A549 treated with dexamethasone at 1 μM for 4 hours (cell line): ENCODE measurements at places on chromosomes 4 and X. TPM values are rescaled to one million over a fixed set of nuclear protein-coding genes. Genes with fewer than 3 reads are reported as not detected.

The TRAM1L1 gene
- total RNA-seq = 0.50 to 0.69 TPM (median 0.55 TPM) in 5 replicates

The DGAT2L6 gene
- total RNA-seq = not detected in 5 replicates

The SYP gene
- 1.8 to 3.2 TPM (median 2.4 TPM) in 5 replicates for total RNA-seq

The OCRL gene
- total RNA-seq = 21.1 to 27.7 TPM (median 25.8 TPM) in 5 replicates

The GPM6B gene
- 0.08 to 0.53 TPM (median 0.39 TPM) in 5 replicates for total RNA-seq

The CCDC110 gene
- total RNA-seq = 0.05 TPM in 1 of 5 replicates, not detected in the others

The SASH3 gene
- not detected in 5 replicates for total RNA-seq

The PRICKLE3 gene
- 9.9 to 17.2 TPM (median 16.5 TPM) in 5 replicates for total RNA-seq

The SATL1 gene
- total RNA-seq = 0.02 to 0.03 TPM in 2 of 5 replicates, not detected in the others

The SPARCL1 gene
- total RNA-seq = not detected in 5 replicates

The SERPINA7 gene
- total RNA-seq = not detected in 5 replicates

The DOCK11 gene
- total RNA-seq = 5.9 to 9.7 TPM (median 8.0 TPM) in 5 replicates

The L1CAM gene
- total RNA-seq = 18.1 to 23.9 TPM (median 20.8 TPM) in 5 replicates

The HTN1 gene
- 0.02 TPM in 1 of 5 replicates, not detected in the others for total RNA-seq

The NR3C2 gene
- 0.02 TPM in 1 of 5 replicates, not detected in the others for total RNA-seq

The ANOS1 gene
- 0.02 to 0.07 TPM (median 0.06 TPM) in 5 replicates for total RNA-seq

The PRDM5 gene
- total RNA-seq = 2.9 to 5.1 TPM (median 4.4 TPM) in 5 replicates

The UGT2B15 gene
- 0.04 to 0.14 TPM (median 0.13 TPM) in 5 replicates for total RNA-seq

The KLHL13 gene
- 0.28 to 0.47 TPM (median 0.31 TPM) in 5 replicates for total RNA-seq

The UGT8 gene
- total RNA-seq = 0.10 to 0.25 TPM (median 0.12 TPM) in 5 replicates

The USP17L10 gene
- total RNA-seq = not detected in 5 replicates

The FAM241A gene
- 0.74 to 1.0 TPM (median 0.86 TPM) in 5 replicates for total RNA-seq

The FHIP1A gene
- total RNA-seq = 0.06 to 0.42 TPM (median 0.21 TPM) in 5 replicates
